Stimulated activated CD4-positive, alpha-beta T cell treated with anti-CD3 and anti-CD28 coated beads, Interleukin-4, amount 100 ng/mL, for 4 hours (primary cell): ENCODE measurements at places on chromosomes 6 and 20.

- no peak for DNase-seq
These were observed 91.7 kb downstream of the COL21A1 start for GRCh38 chr6:56155634-56156141.

- no peak for DNase-seq
These were observed 177.2 kb downstream of the CLIC5 start for GRCh38 chr6:45838451-45838850.

- DNase-seq, result no peak
These were observed 199.2 kb downstream of the BMP2 start for GRCh38 chr20:6966721-6967120.

DNA sequence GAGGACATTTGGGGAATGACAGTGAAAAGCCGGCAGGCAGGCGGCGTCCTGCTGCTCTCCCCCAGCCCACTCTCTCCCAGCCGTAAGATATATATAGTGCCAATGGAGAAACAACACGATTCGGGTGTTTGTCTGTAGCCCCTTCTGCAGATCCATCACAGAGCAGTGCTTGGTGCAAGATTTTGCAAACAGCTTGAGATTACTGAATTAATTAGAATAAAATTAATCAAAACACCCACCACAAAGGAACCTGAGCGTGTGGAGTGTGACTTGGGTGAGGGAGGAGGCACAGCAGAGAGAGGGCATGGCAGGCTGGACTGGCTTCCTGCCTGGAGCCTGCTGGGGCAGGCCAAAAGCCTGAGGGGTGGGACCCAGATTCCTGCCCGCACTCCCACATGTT lies 28.8 kb upstream of the CCDC167 start:
- no peak for DNase-seq

- DNase-seq, result no peak
These were observed 54.9 kb downstream of the AKAP12 start for GRCh38 chr6:151294561-151295101.

DNA sequence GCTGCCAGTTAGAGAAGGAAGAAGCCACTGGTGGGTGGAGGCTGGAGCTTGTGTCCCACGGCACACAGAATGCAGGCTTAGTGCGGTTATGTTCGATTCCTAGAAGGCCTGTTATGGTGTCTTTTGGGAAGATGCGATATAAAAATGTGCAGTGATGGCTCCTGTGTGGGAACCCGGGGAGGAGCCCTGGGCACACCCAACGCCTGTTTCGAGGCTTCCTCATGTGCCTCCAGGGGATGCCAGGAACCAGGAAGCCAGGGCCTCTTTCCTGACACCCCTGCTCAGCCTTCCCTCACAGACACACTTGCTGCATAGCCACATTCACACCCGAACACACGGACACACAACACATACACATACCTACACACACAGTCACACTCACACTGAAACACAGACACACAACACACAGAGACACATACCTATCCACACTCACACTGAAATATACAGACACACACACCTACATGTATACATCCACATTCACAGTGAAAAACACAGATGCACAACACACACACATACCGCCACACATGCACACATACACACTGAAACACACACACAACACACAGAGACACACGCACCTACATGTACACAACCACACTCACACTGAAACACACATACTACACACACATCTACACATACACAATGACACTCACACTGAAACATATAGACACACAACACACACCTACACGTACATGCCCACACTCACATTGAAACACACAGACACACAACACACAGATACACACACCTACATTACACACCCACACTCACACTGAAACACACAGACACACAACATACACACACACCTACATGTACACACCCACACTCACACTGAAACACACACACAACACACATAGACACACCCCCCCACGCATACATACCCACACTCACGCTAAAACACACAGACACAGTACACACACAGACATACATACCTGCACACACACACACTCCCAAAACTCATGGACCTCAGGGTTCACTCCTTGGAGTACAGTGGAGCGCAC lies 1.2 kb upstream of the CST11 start:
- DNase-seq, result no peak

DNA sequence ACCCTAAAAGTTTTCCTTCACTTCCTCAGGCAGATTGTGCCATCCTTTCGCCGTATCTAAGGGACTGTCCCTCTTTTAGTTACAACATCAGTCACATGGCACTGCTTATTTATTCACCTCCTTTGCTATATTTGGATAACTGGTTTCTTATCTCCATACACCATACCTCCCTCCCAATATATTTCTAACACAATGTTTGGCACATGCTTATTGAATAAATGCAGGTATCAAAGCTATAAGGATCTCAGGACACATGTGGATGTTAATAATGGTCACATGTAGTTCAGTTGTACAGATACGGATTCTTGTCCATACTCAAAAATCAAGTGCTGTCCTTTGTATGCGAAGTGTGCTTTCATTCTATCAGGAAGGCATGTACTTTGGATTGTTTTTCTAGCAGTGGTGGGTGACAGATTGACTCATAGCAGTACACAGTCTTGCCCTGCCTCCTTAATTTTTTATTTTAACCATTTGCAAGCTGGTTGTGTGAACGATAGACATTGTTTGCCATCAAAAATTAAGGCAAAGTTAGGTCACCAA lies 407.1 kb upstream of the RUNX2 start:
- no peak for DNase-seq

- DNase-seq, result no peak
These were observed 44.9 kb downstream of the SNX9 start for GRCh38 chr6:157867981-157868380.

DNA sequence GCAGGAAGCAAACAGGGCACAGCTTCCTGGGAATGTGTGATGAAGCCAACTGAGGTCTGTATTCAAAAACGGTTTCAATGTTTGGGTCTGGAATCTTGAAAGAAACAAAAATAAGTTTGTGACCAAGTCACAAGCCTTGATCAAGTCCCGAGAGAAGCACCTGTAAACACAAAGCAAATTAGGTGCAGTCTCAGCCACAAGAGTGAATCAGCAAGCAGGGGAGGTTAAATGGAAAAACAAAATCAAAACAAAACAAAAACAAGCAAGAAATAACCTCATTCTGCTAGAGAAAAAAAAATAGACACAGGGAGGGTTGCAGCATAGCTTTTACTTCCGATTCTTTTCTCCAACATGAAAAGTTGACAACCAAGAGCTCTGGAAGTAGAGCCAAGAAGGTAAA lies 201.7 kb downstream of the CLIC5 start:
- DNase-seq, result no peak

GRCh38 chr6:6683969-6684833 lies 95.7 kb downstream of the LY86 start:
- no peak for DNase-seq

DNA sequence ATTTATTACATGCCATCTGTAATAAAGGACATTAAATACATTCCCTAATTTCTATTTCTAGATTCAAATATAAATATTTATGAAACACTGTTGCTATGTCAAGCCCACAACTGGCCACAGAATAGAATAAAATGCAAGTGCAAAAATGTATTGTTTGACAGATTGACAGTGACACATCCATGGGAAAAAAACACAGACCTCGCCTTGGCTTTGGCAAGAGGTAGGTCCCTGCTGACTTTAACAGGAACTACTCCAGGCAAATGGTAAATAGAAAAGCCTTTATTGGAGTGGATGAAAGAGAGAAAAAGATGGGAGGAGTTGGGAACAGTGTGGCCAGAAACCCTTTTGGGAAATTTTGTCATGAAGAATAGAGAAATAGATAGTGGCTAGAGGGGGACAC lies 622.9 kb downstream of the UTRN start:
- DNase-seq, result no peak

DNA sequence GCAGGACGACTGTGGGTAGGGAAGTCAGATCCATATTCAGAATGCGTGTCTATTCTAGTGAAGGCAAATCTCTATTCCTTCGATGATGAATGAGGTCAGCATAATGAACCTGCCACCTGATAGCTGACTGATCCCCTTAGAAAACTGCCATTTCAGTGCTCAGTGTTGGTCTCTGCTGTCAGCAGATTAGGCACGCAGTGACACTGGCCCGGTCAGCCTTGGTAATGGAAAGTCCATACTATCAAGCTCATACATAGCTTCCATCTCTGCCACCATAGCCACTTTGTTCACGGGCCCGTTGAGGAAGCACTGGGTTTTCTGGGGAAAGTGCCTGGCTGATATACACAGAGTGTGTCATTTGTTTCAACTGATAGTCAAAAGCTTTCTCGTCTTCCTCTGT lies 54.0 kb downstream of the C6orf52 start:
- DNase-seq, result no peak

GRCh38 chr20:58399926-58400325 lies 10.9 kb downstream of the VAPB start:
- DNase-seq, result no peak

GRCh38 chr6:134657751-134658527 lies 292.0 kb downstream of the ALDH8A1 start:
- DNase-seq, result no peak

- DNase-seq, result no peak
These were observed 193.0 kb downstream of the ZFAND3 start for GRCh38 chr6:38012573-38012972.

GRCh38 chr6:54179152-54179551 lies 67.9 kb downstream of the MLIP start:
- DNase-seq, result no peak

DNA sequence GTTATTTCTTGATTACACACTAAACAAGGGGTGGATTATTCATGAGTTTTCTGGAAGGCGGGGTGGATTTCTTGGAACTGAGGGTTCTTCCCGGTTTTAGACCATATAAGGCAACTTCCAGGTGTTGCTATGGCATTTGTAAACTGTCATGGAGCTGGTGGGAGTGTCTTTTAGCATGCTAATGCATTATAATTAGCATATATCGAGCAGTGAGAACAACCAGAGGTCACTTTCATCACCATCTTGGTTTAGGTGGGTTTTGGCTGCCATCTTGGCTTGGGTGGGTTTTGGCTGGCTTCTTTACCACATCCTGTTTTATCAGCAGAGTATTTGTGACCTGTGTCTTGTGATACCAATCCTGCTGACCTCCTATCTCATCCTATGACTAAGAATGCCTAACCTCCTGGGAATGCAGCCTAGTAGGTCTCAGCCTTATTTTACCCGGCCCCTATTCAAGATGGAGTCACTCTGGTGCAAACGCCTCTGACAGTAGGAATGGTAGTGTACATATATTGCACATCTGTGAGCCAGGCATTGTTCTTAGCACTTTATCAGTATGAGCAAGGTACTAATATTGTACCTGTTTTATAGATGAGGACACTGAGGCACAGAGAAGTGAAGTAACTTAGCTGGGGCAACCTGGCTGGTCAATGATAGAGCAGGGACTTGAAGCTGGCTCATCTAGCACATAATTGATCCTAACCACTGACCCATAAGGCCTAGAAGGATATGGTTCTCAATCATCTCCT lies 203.7 kb downstream of the NFATC2 start:
- DNase-seq, result no peak

DNA sequence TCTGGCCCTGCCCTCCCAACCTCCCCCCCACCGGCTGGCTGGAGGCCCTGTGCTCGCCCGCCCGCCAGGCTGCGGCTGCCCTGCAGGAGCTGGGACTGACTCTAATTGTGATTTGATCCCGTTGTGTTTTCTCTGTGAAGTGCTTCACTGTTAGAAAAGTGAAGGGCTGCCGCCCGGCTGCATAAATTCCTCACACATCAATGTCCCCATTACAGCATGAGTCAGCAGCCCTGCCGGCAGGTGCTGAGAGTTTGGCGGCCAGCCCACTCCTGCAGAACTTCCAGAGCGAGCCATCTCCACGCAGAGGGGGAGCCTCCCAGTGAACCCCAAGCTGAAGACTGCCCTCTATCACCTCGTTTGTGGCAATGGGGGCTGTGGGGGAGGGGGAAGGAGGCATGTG lies 137.9 kb downstream of the DLL1 start:
- peak; percentile 23 for DNase-seq

GRCh38 chr6:74075323-74075722 lies 379.3 kb downstream of the CD109 start:
- no peak for DNase-seq

DNA sequence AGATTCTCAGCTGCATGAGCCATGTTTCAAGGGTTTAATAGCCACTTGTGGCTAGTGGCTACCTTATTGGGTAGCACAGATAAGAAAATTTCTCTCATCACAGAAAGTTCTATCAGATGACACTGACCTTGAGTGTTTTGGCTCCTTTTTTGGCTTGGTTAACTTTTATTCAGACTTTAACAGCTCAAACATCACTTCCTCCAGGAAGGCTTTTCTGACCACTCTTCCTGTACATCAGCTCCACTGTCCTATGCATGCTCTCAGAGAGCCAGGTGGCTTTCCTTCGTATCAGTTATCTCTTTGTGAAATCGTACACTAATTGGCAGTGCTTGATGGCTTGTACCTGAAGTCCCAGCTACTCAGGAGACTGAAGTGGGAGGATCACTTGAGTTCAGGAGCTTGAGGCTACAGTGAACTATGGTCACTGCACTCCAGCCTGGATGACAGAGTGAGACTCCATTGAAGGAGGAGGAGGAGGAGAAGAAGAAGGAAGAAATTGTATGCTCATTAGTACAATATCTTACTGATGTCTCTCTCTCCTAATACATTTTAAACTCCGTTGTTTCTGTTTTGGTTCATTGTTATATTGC lies 10.7 kb downstream of the MAFB start:
- no peak for DNase-seq

DNA sequence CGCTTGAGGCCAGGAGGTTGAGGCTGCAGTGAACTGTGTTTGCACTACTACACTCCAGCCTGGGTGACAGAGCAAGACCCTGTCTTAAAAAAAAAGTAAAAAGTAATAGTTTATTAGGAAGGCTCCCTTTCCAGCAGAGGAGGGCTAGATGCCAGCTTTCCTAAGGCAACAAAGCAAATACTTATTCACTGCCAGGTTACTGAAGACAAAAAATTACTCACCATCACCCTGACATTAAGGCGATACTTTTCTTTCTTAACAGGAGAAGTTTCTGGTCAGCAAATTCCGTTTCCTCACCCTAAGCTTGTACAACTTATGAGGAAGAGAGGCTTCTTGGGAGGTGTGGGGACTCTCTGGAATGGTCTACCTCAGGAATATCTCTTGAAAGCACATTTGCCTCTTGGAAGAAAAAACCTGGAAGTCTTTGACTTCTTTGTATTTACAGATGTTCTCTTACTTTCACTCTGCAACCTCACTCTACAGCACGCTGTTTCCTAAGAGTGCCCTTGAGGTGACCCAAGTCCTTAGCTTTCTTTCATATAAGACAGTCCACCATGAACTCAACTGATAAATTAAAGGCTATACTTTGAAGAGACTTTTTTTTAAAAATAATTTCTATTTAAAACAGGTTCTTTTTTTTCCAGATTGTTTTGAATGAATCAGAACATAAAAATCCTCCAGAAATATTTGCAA lies 52.9 kb upstream of the TRAF3IP2 start:
- no peak for DNase-seq

DNA sequence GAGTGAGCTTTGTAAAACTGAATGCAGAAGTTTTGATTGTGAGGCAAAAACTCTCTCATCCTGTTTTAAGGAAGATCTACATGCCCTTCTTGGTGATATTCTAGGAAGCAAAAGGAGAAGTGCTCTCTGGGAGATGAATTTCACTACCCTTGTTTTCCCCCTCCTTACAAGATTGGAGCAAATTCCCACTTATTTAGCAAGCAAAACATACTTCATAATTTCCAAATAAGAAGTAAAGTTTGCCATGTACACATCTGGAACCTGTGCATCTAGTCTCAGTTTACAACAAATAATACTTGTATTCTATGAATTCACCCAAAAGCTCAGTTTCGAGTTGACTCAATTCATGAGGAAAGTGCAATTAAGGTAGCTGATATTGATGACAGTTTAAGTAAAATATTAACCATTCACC lies 27.6 kb upstream of the IFNGR1 start:
- DNase-seq, result no peak
